Tongue (tissue), 3 donors: ENCODE measurements at places on chromosomes 16 and 17.

- no peak for DNase-seq
Observed at GRCh38 chr17:50154604-50155003, 4.1 kb upstream of the PPP1R9B start.

GRCh38 chr17:19023209-19023999 is 18.8 kb upstream of the FAM83G start:
- DNase-seq: no peak

- DNase-seq: no peak
Observed at GRCh38 chr16:55508271-55508921, 476 bp upstream of the LPCAT2 start.

GRCh38 chr17:7972131-7972785 is 30.2 kb upstream of the GUCY2D start:
- no peak for DNase-seq

DNA sequence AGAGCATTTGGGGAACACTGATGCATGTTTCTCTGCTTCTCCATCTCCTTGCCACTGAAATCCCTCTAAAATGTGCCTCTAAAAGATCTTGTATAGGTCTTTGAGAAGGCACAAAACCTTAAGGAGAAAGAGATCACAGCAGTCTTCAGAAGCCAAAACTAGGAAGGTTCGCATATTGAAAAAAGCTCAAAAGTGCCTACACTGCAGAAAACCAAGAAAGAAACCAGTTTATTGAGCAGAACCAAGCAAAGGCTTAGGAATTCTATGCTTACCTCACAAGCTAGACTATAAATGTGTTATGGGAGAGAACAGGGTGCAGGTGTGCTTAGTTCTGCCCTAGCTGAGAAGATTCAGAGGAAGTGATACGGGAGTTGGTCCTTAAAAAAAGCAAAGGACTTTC is 16.6 kb downstream of the DGKE start:
- no peak for DNase-seq

- no peak for DNase-seq
Observed at GRCh38 chr16:65713181-65713808, 591.4 kb upstream of the CDH11 start.

DNA sequence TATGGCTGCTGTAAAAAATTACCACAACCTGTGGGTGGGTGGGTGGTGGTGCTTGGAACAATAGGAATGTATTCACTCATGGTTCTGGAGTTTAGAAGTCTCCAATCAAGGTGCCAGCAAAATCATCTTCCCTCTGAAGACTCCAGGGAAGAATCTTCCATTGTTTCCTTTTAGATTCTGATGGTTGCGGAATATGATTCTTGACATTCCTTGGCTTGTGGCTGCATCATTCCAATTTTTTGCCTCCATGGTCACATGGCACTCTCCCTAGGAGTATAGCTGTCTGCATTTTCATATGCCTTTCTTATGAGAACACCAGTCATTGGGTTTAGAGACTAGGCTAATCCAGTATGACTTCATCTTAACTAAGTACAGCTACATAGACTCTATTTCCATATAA is 401.0 kb downstream of the HS3ST3B1 start:
- no peak for DNase-seq

- peak; percentile 32 for DNase-seq
Observed at GRCh38 chr16:88732172-88732960, 26.1 kb downstream of the CTU2 start.

- DNase-seq: no peak
Observed at GRCh38 chr16:84836967-84837366, 17.2 kb downstream of the CRISPLD2 start.

DNA sequence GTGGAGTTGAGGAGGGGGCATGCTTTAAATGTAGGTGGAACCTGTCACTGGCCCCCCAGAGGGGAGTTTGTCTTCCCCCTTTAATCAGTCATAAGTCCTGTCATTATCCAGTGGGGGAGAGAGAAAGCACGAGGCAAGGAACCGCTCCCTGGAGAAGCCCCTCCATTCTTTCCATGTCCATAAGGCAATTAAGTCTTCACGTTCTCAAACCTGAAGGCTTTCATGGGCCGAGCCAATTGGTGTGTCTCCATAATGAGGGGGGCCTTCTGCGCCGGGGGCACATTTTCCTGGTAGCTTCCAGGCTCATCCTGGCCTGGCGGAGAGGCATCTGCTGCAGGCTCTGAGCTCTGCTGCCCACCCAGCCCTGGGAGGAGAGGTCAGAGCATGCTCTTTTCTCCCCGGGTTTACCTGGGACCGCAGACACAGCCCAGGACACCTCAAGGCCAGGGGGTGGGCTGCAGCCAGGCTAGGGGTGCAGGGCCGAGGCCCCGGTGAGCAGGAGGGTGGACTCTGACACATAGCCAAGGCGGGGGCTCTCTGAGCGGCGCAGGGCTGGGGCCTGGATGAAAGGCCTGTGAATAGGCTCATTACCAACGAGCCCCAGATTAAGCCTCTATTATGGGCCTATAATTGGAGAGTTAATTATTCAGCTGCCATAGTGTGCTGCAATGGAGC is 42.5 kb downstream of the C16orf78 start:
- DNase-seq: no peak

GRCh38 chr16:72689851-72690250 is 358.1 kb downstream of the ZFHX3 start:
- DNase-seq: peak; percentile 1

GRCh38 chr17:31068291-31068690 is 26.5 kb upstream of the NF1 start:
- DNase-seq: no peak

DNA sequence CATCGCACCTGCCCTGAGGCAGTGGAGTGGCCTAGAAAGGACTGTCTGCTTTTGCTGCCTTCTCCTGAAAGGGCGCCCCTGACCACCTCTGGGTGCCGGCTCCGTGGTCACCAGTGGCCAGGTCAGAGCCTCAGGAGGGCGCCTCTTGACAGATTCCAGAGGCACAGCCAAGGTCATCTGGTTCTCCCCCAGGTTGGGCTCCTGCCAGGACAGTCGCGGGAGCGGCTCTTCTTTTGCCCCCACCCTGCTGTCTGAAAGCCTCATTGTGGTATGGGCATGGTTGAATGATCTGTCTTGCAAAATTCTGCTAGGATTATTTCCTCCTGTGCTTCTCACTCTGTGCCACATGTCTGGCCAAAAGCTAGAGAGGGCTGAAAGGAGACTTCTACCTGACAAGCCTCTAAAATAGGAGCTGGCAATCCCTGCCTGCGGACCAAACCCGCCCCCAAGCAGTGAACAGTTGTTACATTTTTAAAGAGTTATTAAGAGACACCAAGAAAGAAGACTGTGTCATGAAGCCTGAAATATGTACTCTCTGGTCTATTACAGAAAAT is 82.8 kb downstream of the SNX29 start:
- no peak for DNase-seq

DNA sequence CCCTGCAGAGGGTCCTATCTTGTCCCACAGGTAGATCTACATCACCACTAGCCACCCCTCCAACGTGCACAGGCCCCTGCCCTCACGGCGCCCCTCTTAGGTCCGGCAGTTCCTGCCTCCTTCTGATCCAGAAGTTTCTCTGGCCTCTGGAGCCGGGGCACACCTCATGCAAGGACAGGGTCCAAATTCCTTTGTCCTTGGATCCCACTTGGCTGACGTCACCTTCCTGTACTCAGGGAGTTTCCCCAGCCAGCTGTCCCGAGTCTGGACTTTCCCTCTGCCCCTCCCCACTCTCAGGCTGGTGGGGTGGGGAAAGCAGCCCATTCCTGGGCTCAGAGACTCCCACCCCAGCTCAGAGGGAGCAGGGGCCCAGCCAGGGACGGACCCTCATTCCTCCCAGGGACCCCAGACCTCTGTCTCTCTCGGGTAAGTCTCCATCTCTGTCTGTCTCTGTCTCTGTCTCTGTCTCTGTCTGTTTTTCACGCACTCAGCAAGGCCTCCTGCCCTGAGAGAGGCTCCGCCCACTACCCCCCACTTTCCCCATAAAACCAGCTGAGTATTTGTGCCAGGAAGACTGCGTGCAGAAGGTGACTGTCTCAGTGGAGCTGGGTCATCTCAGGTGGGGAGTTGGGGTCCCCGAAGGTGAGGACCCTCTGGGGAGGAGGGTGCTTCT is at the start of gene IL32:
IL32 (plus strand) TSS at position 572 of the 673 bp plus-strand sequence. CDS start 172 bp downstream, outside the sequence.
- DNase-seq: peak; percentile 86

GRCh38 chr16:3988824-3989223 is 108.3 kb upstream of the CREBBP start:
- no peak for DNase-seq
